Activated CD4-positive, alpha-beta T cell treated with anti-CD3 and anti-CD28 coated beads, Interleukin-2, amount 50 U/mL, for 4 hours (primary cell): ENCODE measurements at places on chromosomes 3 and 15.

DNA sequence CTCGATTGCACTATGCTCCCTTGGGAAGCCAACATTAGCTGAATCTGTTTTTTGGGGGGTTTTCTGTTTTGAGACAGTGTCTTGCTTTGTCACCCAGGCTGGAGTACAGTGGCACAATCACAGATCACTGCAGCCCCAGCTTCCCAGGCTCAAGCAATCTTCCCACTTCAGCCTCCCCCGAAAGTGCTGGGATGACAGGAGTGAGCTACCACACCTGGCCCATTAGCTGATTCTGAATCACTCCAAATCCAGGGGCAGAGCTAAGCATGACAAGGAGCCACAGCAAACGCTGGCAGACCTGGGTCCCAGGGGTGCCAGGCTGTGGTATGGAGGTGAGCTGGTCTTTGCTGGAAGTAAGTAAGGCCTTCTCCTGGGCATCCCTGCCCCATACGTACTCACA is 18.9 kb downstream of the POC1A start:
- DNase-seq: no peak

- no peak for DNase-seq
These were observed 78.7 kb upstream of the SNRK start for GRCh38 chr3:43207628-43208085.

- DNase-seq: no peak
These were observed 124.8 kb downstream of the EDEM1 start for GRCh38 chr3:5312290-5312689.

GRCh38 chr3:37501571-37502313 is 327.4 kb upstream of the LRRFIP2 start:
- no peak for DNase-seq

- no peak for DNase-seq
These were observed 448.1 kb upstream of the WNT5A start for GRCh38 chr3:55935241-55935640.

DNA sequence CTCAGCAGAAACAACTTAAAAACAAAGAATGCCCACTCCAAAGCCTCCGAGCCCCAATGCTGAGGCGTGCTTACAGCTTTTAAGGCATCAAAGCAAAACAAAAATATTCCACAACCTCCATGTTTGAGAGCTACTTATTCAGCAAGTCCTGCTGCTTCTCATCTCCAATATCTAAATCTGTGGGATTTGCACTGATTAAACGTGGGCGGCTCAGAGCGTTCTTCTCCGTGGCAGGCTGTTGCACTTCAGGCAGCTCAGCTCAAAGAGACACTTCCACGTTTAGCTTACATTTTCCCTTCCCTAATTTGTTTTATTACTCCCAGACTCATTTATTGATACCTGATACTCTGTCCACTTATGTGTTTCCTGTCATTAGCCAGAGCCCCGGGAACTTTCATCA is 282.6 kb upstream of the MCTP2 start:
- no peak for DNase-seq

DNA sequence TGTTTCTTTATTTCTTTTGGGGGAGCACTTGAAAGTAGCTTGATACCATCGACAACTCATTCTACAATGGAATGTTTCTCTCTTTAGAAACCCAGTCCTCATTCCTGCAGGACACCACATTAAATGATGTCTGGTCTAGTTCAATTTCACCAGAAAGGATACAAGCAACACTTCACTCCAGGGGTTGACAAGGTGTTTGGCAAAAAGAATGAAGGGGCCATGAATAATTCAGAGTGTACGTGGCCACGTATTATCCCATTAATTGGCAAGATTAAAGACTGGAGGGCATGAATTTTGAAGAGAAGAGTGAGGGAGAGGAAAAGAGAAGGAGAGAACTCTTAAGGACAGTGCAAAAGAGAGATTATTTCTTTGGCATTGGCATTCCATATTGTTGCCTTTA is 705 bp downstream of the TMPRSS7 start:
- DNase-seq: no peak
